Activated CD4-positive, alpha-beta T cell treated with anti-CD3 and anti-CD28 coated beads for 36 hours (primary cell): ENCODE measurements at places on chromosomes 2 and 18. TPM values are rescaled to one million over a fixed set of nuclear protein-coding genes. Genes with fewer than 3 reads are reported as not detected.

The MCEE gene
- total RNA-seq, result 13.6 TPM

The RIT2 gene
- total RNA-seq, result not detected

The LOXL3 gene
- total RNA-seq, result 0.96 TPM

The FKBP1B gene
- 1.4 TPM for total RNA-seq

The SPR gene
- 7.3 TPM for total RNA-seq

The CAPN14 gene
- total RNA-seq, result 0.51 TPM

The WNT10A gene
- 5.4 TPM for total RNA-seq

The PSD4 gene
- total RNA-seq, result 232 TPM

The LRP1B gene
- not detected for total RNA-seq

The ABCB11 gene
- not detected for total RNA-seq

The DSG1 gene
- not detected for total RNA-seq

The DRC1 gene
- not detected for total RNA-seq

The C2orf78 gene
- not detected for total RNA-seq

The GBX2 gene
- not detected for total RNA-seq
